Endothelial cell of umbilical vein (primary cell): ENCODE measurements at places on chromosomes 6 and 20.

GRCh38 chr6:117919775-117920729, 13.0 kb downstream of the SLC35F1 start:
- no peak for DNase-seq
- no peaks in the 10 kb centered on the region for H3K4me1 ChIP-seq
- H3K36me3 ChIP-seq: no peaks in the 10 kb centered on the region
- H3K27me3 ChIP-seq: peaks cover 3% of the 10 kb centered on the region
- no peak overlapping the region for H3K27ac ChIP-seq
- H3K4me3 ChIP-seq: no peak overlapping the region

- no peaks in the 10 kb centered on the region for H3K36me3 ChIP-seq
- H3K4me3 ChIP-seq: no peak overlapping the region
- H3K4me1 ChIP-seq: no peaks in the 10 kb centered on the region
- peaks cover 13% of the 10 kb centered on the region for H3K27me3 ChIP-seq
- DNase-seq: no peak
- H3K27ac ChIP-seq: no peak overlapping the region
Measured at GRCh38 chr6:43840490-43841218, 70.6 kb downstream of the VEGFA start.

- H3K4me1 ChIP-seq: no peaks in the 10 kb centered on the region
- H3K27ac ChIP-seq: no peak overlapping the region
- no peaks in the 10 kb centered on the region for H3K27me3 ChIP-seq
- no peaks in the 10 kb centered on the region for H3K36me3 ChIP-seq
- DNase-seq: no peak
Measured at GRCh38 chr6:107069631-107070548, 41.9 kb downstream of the MTRES1 start.

GRCh38 chr20:47024461-47024937, 129.9 kb downstream of the EYA2 start:
- H3K27ac ChIP-seq: no peak overlapping the region
- H3K4me1 ChIP-seq: no peaks in the 10 kb centered on the region
- no peaks in the 10 kb centered on the region for H3K27me3 ChIP-seq
- no peak for DNase-seq
- no peaks in the 10 kb centered on the region for H3K36me3 ChIP-seq
- no peak overlapping the region for H3K4me3 ChIP-seq

DNA sequence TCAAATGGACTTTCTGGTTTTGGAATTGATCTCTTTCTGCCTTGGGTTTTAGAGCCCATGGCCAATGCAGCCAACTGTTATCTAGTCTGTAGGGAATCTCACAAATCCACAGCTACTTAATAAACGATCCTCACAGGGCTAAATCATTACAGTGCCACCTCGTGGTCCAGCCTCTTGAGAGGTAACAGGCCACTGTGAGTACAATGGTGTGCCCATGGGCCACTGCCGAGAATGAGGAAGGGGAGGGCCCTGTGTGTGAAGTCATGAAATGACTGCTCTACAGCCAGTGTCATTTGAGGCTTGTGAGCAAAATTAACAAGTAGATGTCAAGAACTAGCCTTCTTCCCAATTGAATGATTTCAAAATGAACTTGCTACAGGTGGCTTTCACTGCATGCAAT, 54.3 kb upstream of the GMPR start:
- no peak overlapping the region for H3K27ac ChIP-seq
- DNase-seq: peak; percentile 47
- no peaks in the 10 kb centered on the region for H3K4me1 ChIP-seq
- H3K36me3 ChIP-seq: no peaks in the 10 kb centered on the region

GRCh38 chr6:35493307-35493983, 3.4 kb downstream of the TEAD3 start:
- H3K4me3 ChIP-seq: no peak overlapping the region
- H3K27ac ChIP-seq: no peak overlapping the region
- DNase-seq: no peak
- peaks cover 4% of the 10 kb centered on the region for H3K4me1 ChIP-seq

DNA sequence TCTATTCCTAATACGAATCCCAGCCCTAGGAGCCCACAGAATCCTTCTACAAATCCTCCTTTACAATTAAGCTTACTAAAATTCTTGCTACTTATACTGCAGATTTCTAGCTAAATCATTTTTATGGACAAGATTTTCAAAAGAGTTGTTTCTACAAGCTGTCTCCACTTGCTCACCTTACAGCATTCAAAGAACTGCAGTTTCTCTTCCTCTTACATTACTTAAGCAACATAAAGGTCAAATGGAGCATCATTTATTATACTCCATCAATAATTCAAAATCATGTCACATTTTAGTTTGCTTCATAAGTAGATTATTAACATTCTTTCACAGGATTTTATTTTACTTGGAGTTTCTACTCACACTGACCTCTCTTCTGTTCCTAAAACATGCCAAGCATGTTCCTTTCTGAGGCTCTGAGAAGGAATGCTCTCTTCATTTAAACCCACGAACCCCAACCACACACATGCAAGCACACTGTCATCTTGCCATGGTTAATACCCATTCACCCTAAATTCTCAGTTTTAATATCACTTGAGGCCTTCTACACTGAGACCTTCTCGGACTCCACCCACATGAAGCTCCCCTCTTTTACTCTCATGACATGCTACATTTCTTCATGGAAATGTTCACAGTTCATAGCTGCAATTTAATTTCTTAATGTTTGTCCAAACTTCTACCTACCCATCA, 388.2 kb downstream of the TBC1D32 start:
- no peak overlapping the region for H3K27ac ChIP-seq
- H3K4me1 ChIP-seq: no peaks in the 10 kb centered on the region
- H3K36me3 ChIP-seq: no peaks in the 10 kb centered on the region
- H3K4me3 ChIP-seq: no peak overlapping the region
- no peak for DNase-seq

DNA sequence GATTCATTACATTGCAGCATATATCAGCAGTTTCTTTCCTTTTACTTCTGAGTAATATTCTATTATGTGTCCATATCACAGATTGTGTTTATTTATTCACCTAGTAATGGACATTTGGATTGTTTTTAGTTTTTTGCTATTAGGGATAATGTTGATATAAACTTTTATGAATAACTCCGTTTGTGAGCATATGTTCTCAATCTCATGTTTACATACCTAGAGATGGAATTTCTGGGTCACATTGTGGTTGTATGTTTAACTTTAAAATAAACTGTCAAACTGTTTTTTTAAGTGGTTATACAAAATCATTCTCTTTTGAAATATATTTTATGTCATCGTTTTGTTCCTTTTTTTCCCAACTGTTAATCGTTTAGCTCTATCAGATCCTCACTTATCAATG, 311.6 kb downstream of the MMUT start:
- no peaks in the 10 kb centered on the region for H3K4me1 ChIP-seq
- no peak overlapping the region for H3K4me3 ChIP-seq
- no peak overlapping the region for H3K27ac ChIP-seq
- H3K36me3 ChIP-seq: no peaks in the 10 kb centered on the region

DNA sequence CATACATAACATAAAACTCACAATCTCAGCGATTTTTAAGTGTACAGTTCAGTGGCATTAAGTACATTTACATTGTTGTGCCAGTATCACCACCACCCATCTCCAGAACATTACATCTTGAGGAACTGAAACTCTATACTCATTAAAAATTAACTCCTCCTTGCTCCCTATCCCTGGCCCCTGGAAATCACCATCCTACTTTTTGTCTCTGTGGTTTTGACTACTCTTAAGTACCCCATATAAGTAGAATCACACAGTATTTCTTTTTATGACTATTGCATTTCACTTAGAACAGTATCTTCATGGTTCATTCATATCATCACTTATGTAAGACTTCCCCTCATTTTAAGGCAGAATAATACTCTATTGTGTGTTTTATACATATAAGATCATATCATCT, 1108.1 kb downstream of the GRIK2 start:
- no peaks in the 10 kb centered on the region for H3K4me1 ChIP-seq
- no peaks in the 10 kb centered on the region for H3K27me3 ChIP-seq
- H3K36me3 ChIP-seq: no peaks in the 10 kb centered on the region
- no peak overlapping the region for H3K4me3 ChIP-seq
- DNase-seq: no peak

- peak overlapping the region; percentile 84 for H3K27ac ChIP-seq
- H3K4me3 ChIP-seq: no peak overlapping the region
- no peaks in the 10 kb centered on the region for H3K27me3 ChIP-seq
Measured at GRCh38 chr6:35015996-35016395, 125.1 kb downstream of the TCP11 start.

DNA sequence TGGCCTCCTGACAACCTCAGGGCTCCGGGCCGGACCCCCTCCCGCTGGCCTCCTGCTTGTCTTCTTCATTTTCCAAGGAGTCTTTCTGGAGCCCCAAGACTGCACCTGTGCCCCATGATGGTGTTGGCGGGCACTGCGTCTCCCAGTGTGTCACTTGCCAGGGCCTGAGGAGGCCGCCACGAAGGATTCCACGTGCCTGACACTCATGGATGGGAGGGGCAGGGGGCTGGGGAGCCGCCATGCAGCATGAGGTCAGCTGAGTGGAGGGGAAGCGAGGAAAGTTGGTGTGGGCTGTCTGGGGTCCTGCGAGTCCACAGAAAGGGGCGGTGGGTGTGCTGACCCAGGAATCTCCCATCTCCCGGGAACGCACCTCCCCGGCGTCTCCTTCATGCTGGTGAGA, 165.7 kb downstream of the SMOC2 start:
- H3K27me3 ChIP-seq: no peaks in the 10 kb centered on the region
- H3K4me3 ChIP-seq: no peak overlapping the region
- no peak overlapping the region for H3K27ac ChIP-seq
- no peaks in the 10 kb centered on the region for H3K4me1 ChIP-seq
- no peaks in the 10 kb centered on the region for H3K36me3 ChIP-seq

DNA sequence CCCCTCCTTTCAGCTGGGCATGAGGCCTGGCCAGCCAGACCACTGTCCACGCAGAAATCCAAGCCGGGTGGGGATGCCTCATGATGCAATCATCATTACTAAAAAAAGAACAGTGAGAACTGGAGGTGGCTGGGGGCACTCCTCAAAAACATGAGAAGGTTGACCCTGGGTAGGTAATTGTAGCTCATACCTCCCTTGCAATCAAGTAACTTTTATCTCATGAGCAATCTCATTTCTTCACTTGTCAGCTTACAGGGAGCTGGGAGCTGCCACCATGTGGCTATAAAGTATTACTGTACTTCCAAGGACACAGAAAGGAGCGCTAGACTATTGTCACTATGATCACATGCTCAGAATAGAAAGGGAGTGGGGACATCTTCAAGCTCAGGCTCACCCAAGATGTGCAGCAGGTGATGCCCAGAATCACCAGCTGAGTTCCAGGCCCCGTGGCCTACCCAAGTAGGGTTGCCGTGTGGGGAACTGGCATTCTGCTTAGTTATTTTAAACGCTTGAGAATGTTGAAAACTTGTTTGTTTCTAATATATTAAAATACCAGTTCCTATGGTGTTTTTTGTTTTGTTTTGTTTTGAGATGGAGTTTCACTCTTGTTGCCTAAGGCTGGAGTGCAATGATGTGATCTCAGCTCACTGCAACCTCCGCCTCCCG, 3.0 kb upstream of the CDH26 start:
- no peak overlapping the region for H3K4me3 ChIP-seq
- H3K4me1 ChIP-seq: no peaks in the 10 kb centered on the region
- DNase-seq: peak; percentile 9
- no peaks in the 10 kb centered on the region for H3K27me3 ChIP-seq
- no peak overlapping the region for H3K27ac ChIP-seq

DNA sequence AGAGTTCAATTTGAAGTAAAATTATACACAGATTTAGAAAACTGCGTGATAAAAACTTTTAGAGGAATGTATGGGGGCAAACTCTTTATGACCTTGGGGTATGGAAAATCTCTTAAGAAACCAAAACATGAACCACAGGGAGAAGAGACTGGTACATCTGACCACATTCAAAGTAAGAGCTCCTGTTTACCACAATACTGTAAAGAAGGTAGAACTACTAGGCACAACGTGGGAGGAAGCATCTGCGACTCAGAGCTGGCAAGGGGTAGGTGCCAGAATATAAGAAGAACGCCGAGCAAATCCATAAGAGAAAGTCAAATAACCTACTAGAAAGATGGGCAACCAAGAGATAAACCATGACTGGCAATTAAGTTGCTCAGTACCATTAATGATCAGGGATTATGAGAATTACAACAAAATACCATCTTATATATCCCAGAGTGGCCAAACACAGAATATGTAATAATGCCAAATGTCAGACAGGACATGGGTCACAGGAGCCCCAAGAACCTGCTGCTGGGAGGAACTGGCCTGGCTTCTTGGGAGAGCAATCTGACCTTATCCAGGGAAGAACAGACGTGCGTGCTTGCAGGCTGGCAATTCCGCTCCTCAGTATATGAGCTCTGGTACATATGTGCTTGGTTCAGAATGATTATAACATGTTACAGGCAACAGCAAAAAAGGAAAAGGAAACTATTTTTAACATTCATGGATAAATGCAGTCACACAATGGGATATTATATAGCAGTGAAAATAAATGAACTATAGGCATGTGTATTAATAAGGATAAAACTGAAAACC, 50.2 kb downstream of the INSM1 start:
- no peaks in the 10 kb centered on the region for H3K27me3 ChIP-seq
- no peaks in the 10 kb centered on the region for H3K36me3 ChIP-seq
- H3K27ac ChIP-seq: no peak overlapping the region
- no peak overlapping the region for H3K4me3 ChIP-seq

- H3K4me1 ChIP-seq: no peaks in the 10 kb centered on the region
- no peak overlapping the region for H3K4me3 ChIP-seq
- H3K27me3 ChIP-seq: no peaks in the 10 kb centered on the region
- DNase-seq: no peak
- no peak overlapping the region for H3K27ac ChIP-seq
Measured at GRCh38 chr6:143127941-143128680, 67.4 kb downstream of the AIG1 start.

DNA sequence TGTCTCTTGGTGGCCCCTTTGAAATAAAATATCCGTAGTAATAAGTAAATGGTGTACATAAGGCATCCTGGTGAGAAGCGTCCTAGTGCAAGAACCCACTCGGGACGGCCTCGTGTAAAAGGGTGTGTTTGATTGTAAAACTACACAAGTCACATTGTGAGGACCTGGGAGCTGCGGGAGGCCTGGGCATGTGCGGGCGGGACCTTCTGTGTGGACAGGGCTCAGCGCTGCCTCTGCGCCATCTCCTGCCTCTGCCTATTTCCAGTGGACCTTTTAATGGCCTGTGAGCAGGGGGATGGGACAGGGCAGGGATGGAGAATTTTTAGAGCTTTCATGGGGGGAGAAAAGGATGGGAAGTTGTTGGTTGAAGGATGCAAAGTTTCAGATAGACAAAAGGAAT, 25.3 kb upstream of the KIF25 start:
- no peak overlapping the region for H3K27ac ChIP-seq
- no peak for DNase-seq
- H3K4me1 ChIP-seq: peaks cover 8% of the 10 kb centered on the region
- H3K4me3 ChIP-seq: no peak overlapping the region
- H3K36me3 ChIP-seq: peaks cover 4% of the 10 kb centered on the region
- H3K27me3 ChIP-seq: no peaks in the 10 kb centered on the region

DNA sequence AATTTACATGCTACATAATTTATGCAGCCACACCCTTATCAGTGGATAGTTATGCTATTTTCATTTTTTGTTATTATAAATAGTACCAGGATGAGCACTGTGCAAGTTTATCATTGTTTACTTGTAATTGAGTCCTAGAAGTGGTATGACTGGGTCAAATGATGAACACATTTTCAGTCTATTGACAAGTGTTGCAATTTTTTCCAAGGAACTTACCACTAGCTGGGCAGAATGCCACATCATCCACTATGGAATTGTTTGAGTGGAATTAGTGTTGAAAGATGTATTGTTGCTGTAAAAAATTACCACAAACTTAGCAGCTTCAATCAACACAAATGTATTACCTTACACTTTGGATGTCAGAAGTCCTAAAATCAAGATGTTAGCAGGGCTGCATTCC, 38.1 kb upstream of the OPN5 start:
- no peak overlapping the region for H3K27ac ChIP-seq
- H3K36me3 ChIP-seq: no peaks in the 10 kb centered on the region
- H3K27me3 ChIP-seq: no peaks in the 10 kb centered on the region
